ENCODE measurements at places on chromosomes 12 and 14.

DNA sequence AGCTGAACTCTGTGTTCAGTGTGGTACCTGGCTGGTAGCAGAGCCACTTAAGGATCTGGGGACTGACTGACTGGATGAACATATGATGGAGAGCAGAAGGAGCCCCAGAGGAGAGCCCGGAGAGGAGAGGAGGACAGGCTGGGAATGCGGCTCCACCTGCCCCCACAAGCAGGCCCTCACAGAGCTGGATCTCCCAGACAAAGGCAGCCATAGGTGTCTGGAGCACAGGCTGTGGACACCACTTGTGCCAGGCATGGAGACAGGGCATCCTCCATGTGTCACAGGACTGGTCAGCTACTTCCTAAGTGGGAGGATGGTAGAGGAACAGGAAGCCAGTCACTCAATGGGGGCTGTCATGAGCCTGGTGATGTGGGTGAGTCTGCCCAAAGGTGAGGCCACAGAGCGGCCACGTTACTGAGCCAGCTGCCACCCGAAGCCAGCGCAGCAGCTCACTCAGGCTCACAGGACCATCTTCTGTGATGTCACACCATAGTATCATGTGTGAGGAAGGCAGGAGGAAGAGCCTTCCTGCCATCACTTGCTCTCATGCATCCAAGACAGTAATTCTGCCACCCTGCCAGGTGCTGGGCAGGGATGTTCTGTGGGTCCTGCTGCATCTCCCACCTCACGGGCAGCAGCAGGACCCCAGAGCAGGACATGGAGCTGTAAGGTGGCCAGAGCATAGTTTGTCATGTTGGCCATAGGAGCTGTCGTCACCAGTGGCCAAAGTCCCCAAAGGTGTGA, 72.1 kb downstream of the PRIMA1 start:
- H3K27me3 ChIP-seq, result no peaks in the 10 kb centered on the region
- no peak overlapping the region for H3K27ac ChIP-seq
- H3K4me1 ChIP-seq, result peaks cover 4% of the 10 kb centered on the region
- H3K4me3 ChIP-seq, result no peak overlapping the region

DNA sequence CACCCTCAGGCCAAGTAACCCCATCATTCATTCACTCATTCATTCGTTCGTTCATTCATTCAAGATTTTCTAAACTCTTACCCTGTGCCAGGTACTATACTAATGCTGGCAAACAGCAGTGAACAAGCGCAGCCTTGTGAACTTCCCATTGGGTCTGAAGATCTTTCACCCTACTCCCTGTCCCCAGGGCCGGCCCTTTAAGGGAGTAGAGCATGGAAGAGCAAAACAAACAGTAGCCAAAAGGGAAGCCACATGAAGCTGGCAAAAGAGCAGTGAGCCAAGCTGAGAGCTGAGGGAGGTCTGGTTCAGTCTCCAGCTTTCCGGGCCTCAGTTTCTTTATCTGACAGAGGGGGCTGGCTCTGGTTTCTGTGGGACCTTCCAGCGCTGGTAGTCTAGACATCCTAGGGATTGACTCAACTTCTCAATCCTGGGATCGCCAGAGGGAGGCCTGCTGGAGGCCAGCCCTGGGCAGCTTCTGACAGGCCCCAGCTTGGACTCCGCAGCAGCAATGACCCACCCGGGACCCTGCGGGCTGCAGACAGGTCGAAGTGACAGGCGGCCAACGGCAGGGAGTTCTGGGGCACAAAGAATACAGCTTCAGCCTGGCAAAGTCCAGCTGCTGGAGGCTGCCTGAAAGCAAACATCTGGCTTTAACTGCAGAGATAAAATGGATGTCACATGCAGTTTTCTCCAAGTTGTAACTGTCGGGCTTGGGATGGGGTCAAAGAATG, 27.1 kb downstream of the ACTN1 start:
- no peak overlapping the region for H3K27ac ChIP-seq
- DNase-seq, result no peak
- H3K36me3 ChIP-seq, result no peaks in the 10 kb centered on the region
- H3K4me3 ChIP-seq, result no peak overlapping the region

- H3K4me1 ChIP-seq, result peaks cover 8% of the 10 kb centered on the region
- no peak for DNase-seq
- no peaks in the 10 kb centered on the region for H3K27me3 ChIP-seq
Measured at GRCh38 chr12:124449623-124450375, 117.6 kb downstream of the NCOR2 start.

GRCh38 chr12:32476446-32476845, 77.1 kb downstream of the FGD4 start:
- no peak for DNase-seq
- H3K27ac ChIP-seq, result no peak overlapping the region
- peaks cover 21% of the 10 kb centered on the region for H3K36me3 ChIP-seq
- no peaks in the 10 kb centered on the region for H3K27me3 ChIP-seq
- no peak overlapping the region for H3K4me3 ChIP-seq

- H3K4me3 ChIP-seq, result no peak overlapping the region
- H3K4me1 ChIP-seq, result no peaks in the 10 kb centered on the region
- no peak overlapping the region for H3K27ac ChIP-seq
- no peak for DNase-seq
- peaks cover 8% of the 10 kb centered on the region for H3K27me3 ChIP-seq
Measured at GRCh38 chr12:1584326-1584725, 10.1 kb downstream of the FBXL14 start.

DNA sequence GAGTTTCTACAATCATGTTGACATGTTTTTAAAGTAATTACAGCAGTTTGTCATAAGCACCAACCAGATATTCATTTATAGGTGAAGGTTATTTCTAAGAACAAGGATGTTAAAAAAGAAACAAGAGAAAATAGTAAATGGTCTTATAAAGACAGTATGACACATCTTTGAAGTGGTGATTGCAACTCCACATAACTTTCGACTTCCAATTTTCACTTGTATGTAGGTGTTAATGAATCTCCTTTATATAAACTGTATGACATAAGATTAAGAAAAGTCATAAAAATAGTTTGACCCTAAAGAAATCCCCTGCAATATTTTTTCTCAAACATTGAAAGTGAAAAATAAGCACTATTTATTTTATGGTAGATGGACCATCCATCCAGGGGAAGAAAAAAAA, 144.8 kb upstream of the PTPRQ start:
- H3K27ac ChIP-seq, result no peak overlapping the region
- H3K36me3 ChIP-seq, result no peaks in the 10 kb centered on the region
- no peaks in the 10 kb centered on the region for H3K27me3 ChIP-seq
- H3K4me3 ChIP-seq, result no peak overlapping the region
- no peaks in the 10 kb centered on the region for H3K4me1 ChIP-seq
- no peak for DNase-seq

DNA sequence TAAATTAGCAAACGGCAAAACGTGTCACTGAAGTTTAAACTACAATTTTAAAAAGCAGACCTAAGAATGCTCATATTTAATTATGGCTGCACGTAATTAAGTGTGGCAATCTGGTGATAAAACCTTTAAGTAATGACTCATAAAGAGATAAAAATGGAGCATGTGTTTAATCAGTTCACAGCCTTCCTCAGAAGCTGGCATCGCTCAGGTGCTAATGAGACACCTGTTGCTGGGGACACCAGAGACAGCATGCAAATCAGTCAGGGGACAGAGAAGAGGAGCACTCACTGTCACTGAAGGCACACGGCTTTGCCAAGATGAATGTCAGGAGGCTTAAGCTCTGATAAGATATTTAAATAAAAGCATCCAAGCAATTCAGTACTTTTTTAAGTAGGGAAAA, 840.3 kb downstream of the GALC start:
- H3K36me3 ChIP-seq, result 0 out of 2 replicates have a peak, but pooled peaks cover 2% of the 10 kb centered on the region
- peaks cover 10% of the 10 kb centered on the region for H3K27me3 ChIP-seq
- no peak for DNase-seq

DNA sequence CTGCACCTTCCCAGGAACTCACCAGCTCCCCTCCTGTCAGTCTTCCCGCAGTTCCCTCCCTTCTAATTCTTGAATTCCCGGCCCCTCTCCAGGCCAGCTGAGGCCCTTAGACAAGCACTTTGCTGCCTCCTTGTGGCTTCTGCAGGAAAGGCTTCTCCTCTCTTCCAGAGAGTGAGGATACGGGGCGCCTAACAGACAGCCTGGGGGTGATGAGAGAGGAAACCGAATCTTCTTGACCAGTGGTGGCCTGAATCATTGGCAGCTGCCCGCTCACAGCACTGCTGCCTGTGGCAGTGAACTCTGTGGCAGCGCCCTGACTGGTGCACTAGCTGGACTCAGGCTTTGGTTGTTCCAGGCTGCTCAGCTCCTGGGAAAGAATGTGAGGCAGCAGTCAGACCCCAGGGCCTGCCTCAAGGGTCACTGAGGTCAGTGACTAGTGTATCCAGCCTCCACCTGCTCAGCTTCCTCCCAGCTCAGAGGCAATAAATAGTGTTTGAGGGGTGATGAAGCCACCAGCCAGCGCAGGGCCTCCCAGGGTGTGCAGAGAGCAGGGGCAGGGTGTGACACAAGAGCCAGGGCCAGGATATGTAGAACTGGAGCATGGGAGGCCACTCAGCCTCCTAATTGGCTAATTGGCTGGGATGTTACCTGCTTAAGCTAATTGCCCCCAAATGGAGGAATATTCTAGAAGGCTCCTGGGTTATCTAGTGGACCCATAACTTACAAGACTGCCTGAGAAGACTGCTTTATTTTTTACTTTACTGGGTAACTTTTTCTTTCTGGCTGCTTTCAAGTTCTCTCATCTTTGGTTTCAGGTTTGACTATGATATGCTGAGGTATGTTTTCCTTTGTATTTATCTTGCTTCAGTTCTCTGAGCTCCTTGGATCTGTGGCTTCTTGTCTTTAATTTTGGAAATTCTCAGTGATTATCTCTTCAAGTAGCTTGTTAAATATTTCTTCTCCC, 12.9 kb upstream of the MCRS1 start:
- DNase-seq, result peak; percentile 77
- no peaks in the 10 kb centered on the region for H3K36me3 ChIP-seq
- no peak overlapping the region for H3K4me3 ChIP-seq
- H3K27ac ChIP-seq, result no peak overlapping the region

DNA sequence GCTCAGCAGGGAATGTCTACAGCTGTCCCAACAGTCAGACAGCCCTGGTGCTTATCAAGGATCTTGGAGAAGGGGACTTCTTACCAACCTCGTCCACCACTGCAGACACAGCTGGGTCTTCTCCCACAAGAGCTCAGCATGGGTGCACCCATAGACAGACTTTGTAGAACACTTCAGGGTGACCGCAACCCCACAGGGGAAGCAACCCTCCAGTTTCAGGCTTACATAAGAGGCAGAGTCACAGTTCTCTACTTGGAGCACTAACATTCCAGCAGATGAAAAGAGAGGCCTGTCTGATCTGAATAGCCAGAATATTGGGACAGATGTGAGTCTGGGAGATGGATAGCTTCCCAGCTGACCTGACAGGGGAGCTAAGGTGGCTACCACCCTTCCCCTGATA, 3.5 kb upstream of the CLEC1A start:
- H3K4me1 ChIP-seq, result peaks cover 6% of the 10 kb centered on the region
- no peaks in the 10 kb centered on the region for H3K36me3 ChIP-seq
- no peak overlapping the region for H3K4me3 ChIP-seq
- H3K27ac ChIP-seq, result no peak overlapping the region
- no peaks in the 10 kb centered on the region for H3K27me3 ChIP-seq

GRCh38 chr12:101920906-101921305, 43.5 kb downstream of the DRAM1 start:
- no peaks in the 10 kb centered on the region for H3K27me3 ChIP-seq
- no peaks in the 10 kb centered on the region for H3K4me1 ChIP-seq
- H3K36me3 ChIP-seq, result no peaks in the 10 kb centered on the region
- no peak for DNase-seq
- no peak overlapping the region for H3K27ac ChIP-seq

DNA sequence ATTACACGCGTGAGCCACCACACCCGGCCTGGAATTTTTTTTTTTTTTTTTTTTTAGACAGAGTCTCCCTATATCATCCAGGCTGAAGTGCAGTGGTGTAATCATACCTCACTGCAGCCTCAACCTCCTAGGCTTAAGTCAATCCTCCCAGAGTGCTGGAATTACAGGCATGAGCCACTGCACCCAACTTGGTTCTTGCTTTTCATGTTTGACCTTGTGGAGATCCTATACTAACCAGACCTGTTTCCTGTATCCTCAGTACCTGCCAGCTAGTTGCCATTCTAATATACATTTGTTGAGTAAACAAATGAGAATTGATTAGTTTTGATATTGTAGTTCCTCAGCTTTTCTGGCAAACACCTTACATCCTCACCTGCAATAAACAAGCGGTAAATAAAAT, 3.2 kb upstream of the VSIG10 start:
- DNase-seq, result no peak
- no peak overlapping the region for H3K27ac ChIP-seq
- H3K4me1 ChIP-seq, result peaks cover 6% of the 10 kb centered on the region

GRCh38 chr14:24069411-24069735, 2.0 kb upstream of the CPNE6 start:
- H3K4me3 ChIP-seq, result no peak overlapping the region
- H3K36me3 ChIP-seq, result no peaks in the 10 kb centered on the region
- no peaks in the 10 kb centered on the region for H3K4me1 ChIP-seq

DNA sequence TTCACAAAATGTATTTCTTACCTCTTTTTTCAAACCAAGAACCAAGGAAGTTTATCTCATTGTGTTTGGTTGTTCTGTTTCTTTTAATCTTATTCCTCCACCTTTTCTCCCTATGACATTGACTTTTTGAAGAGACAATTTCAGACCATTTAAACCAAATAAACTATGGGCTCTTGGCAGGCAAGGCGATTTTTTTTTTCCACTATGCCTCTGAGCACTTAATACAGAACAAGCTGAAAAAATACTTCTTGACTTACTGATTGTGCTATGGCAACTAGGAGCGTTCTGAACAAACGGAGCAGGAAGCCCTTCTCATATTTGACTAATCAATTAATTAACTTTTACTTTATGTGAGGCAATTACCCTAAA, 98.0 kb downstream of the ZNF664 start:
- no peak overlapping the region for H3K4me3 ChIP-seq
- H3K4me1 ChIP-seq, result peaks cover 8% of the 10 kb centered on the region
- H3K27me3 ChIP-seq, result no peaks in the 10 kb centered on the region
- H3K36me3 ChIP-seq, result no peaks in the 10 kb centered on the region

DNA sequence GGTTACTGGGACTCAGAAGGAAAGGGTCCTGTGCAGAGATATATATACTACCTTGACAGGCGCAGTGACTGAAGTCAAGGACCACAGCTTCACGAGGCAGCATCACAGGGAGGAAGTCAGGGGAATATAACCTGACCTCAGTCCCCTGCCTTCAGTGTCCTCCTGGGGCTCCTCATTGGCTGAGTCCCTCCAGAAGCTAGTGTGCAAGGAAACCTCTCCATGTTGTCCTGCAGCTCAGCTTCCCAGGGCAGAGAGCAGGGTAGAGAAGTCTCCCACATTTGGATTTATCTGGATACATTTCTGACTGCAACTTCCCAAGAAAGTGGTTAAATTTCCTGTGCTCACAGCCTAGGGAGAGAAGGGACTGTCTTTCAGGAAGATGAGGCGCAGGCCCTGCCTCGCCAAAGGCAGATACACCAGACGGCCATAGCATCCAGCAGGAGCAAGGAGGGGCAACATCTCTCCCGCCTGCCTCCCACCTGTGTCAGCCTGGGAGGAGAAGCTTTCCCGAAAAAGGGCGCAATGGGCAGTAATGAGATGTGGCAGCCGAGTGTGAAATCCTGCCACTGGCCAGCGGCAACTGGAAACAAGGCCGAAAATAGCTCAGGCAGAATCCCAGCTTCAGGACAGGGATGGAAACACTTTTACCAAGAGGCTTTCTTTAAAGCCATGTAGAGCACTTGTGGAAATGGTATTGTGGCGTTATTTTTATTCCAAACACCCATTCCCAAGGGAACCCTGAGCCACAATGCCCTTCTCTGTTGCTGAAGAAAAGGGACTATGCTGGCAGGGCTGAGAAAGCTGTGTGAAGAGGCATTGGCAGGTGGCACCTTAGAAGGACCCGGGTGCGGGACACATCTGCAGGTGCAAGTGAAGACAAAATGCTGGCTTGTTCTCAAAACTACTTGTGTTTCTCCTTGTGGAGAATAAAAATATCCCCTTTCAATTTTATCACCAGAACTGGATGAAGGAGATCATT, 54.9 kb upstream of the HIF1A start:
- no peaks in the 10 kb centered on the region for H3K4me1 ChIP-seq
- H3K36me3 ChIP-seq, result no peaks in the 10 kb centered on the region
- H3K27ac ChIP-seq, result no peak overlapping the region
- H3K4me3 ChIP-seq, result no peak overlapping the region
